Activated CD4-positive, alpha-beta T cell treated with anti-CD3 and anti-CD28 coated beads, Interleukin-2, amount 10 ng/mL, durations not matched to agents 24 days and 14 days (primary cell): ENCODE measurements at places on chromosomes 16 and 17. TPM values are rescaled to one million over a fixed set of nuclear protein-coding genes. Genes with fewer than 3 reads are reported as not detected.

DNA sequence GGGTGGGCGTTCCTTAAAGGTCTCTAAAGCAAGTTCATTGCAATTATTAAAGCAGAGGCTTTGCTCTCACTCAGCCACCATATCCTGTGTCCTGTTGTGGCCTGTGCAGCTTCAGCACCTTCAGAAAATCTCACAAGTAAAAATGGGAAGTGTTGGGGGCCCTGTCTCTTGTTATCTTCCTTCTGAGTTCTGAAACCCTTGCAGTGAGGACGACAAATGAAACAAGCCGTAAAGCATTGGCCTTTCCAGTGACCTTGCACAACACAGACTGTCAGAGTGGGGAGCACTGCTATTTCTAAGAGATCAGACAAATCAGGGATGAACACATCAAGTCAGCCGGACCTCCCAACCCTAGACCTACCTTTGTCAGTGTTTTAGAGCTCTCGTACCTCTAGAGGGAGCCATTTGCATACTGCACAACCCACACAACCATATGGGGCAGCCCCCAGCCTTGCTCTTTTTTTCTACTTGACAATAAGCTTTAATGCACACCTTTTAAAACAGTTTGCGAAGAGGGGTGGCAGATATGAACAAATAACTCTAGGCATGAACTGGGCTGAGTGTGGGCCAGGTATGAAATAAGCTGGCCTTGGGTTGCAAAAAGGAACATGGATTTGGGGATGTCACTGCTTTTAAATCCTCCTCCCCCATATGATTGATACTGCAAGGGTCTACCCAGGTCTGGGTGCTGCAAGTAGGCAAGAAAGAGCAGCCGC is 89.8 kb downstream of the KATNIP start:
- H3K27ac ChIP-seq = no peak overlapping the region
- H3K36me3 ChIP-seq = no peaks in the 10 kb centered on the region
- peaks cover 2% of the 10 kb centered on the region for H3K4me1 ChIP-seq
- peak; percentile 71 for DNase-seq
- no peak overlapping the region for H3K4me3 ChIP-seq

- DNase-seq = no peak
- H3K27ac ChIP-seq = no peak overlapping the region
- H3K4me3 ChIP-seq = no peak overlapping the region
- H3K4me1 ChIP-seq = peaks cover 4% of the 10 kb centered on the region
- no peaks in the 10 kb centered on the region for H3K36me3 ChIP-seq
- peaks cover 17% of the 10 kb centered on the region for H3K27me3 ChIP-seq
These were observed 612.1 kb upstream of the SALL1 start for GRCh38 chr16:51763072-51763661.

The KRT31 gene
- total RNA-seq = not detected in 2 replicates

- no peak for DNase-seq
- H3K4me1 ChIP-seq = peaks cover 6% of the 10 kb centered on the region
These were observed 85.3 kb upstream of the PLCG2 start for GRCh38 chr16:81693744-81694303.

- H3K27ac ChIP-seq = no peak overlapping the region
- peak; percentile 69 for DNase-seq
- no peaks in the 10 kb centered on the region for H3K27me3 ChIP-seq
- peaks cover 26% of the 10 kb centered on the region for H3K4me1 ChIP-seq
- no peak overlapping the region for H3K4me3 ChIP-seq
These were observed 12.0 kb downstream of the EEF2K start for GRCh38 chr16:22217890-22218730.

- H3K4me1 ChIP-seq = peaks cover 6% of the 10 kb centered on the region
- peaks cover 3% of the 10 kb centered on the region for H3K36me3 ChIP-seq
- no peak overlapping the region for H3K27ac ChIP-seq
- no peak overlapping the region for H3K4me3 ChIP-seq
- DNase-seq = no peak
- no peaks in the 10 kb centered on the region for H3K27me3 ChIP-seq
These were observed 32.5 kb downstream of the WIPF2 start for GRCh38 chr17:40251576-40251975.

GRCh38 chr17:73612031-73612472 is 32.2 kb downstream of the SDK2 start:
- no peaks in the 10 kb centered on the region for H3K36me3 ChIP-seq
- H3K27me3 ChIP-seq = no peaks in the 10 kb centered on the region
- no peak for DNase-seq

DNA sequence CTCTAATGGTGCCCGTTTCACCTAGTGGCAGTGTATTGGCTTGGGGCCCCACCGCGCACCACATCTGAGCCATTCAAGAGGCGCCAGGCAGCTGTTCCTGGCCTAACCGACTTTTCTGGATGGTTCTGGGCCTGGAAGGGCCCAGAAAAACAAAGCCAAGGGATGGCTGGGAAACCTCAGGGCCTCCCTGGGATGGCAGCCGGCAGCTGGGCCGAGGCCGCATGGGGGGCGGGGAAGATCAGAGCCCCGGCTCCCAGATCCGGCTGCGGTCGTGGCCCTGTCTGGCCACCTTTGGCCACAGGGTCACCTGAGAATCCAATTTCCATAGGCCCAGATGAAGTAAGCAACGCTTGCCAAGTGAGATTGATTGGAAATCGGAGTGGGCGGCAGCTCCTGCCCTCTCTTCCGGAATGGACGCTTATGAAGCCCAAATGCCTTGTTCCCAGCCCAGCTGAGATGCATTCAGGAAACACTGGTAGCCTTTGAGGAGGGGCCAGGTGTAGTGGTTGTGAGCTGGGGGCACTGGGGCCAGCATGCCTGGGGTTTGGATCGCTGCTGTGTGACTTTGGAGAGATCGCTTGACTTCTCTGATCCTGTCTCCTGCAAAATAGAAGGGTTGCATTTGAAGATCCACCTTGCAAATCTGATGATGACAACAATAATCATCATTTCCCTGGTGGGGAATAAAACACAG is 163.8 kb upstream of the GSE1 start:
- H3K4me1 ChIP-seq = peaks cover 3% of the 10 kb centered on the region
- no peak overlapping the region for H3K4me3 ChIP-seq
- H3K36me3 ChIP-seq = no peaks in the 10 kb centered on the region
- peaks cover 3% of the 10 kb centered on the region for H3K27me3 ChIP-seq
- no peak overlapping the region for H3K27ac ChIP-seq

The PRSS27 gene
- 1.8 and 2.0 TPM in 2 replicates for total RNA-seq

- H3K4me3 ChIP-seq = peak overlapping the region; percentile 86
- peak overlapping the region; percentile 70 for H3K27ac ChIP-seq
- peaks cover 26% of the 10 kb centered on the region for H3K27me3 ChIP-seq
- H3K36me3 ChIP-seq = no peaks in the 10 kb centered on the region
These were observed 23.2 kb upstream of the CRYM start for GRCh38 chr16:21301168-21301894.

DNA sequence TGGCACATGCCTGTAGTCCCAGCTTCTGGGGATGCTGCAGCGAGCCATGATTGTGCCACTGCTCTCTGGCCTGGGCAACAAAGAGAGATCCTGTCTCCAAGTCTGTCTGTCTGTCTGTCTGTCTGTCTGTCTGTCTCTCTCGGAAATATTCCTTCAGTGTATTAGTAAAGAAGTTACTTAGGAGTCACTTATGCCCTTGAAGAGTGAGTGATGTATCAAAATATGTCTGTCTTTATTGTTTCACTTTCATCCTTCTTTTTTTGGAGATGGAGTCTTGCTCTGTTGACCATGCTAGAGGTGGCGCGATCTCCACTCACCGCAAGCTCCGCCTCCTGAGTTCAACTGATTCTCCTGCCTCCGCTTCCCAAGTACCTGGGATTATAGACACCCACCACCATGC is 410.5 kb downstream of the WWOX start:
- no peak overlapping the region for H3K4me3 ChIP-seq
- no peaks in the 10 kb centered on the region for H3K4me1 ChIP-seq
- DNase-seq = no peak

The WWP2 gene
- total RNA-seq = 51.7 and 57.5 TPM in 2 replicates

DNA sequence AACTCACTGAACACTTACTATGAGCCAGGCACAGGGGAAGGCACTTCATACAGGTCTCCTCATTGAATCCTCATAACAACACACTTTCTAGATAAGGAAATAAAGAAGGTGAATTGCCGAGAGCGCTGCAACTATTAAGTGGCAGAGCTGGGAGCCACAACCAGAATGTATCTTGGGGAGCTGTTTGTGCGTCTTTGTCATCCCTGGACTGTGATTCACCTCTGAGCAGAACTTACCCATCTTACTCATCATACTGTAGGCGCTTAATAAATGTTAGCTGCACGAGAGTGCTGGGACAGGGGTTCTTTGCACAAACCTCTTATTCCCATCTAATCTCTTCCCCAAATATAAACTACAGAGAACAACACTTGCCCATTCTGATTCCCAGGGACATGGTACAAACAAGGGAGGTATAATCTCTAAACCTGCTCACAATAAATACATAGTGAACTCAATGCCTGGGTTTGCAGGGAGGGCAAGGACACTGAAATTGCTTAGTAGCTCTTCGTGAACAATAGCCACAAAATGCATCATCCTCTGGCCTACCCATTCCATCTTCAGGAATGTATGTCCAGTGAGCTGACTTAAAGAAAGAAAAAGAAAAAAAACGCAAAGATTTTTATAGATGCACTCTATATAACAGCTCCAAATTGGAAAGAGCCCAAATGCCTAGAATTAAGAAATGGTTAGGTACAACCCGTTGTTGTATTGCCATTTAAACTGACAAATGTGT is 43.0 kb downstream of the MYO18A start:
- no peak for DNase-seq
- peak overlapping the region; percentile 50 for H3K4me3 ChIP-seq
- peaks cover 12% of the 10 kb centered on the region for H3K36me3 ChIP-seq

The TEX14 gene
- 0.07 TPM in 2 replicates for total RNA-seq

DNA sequence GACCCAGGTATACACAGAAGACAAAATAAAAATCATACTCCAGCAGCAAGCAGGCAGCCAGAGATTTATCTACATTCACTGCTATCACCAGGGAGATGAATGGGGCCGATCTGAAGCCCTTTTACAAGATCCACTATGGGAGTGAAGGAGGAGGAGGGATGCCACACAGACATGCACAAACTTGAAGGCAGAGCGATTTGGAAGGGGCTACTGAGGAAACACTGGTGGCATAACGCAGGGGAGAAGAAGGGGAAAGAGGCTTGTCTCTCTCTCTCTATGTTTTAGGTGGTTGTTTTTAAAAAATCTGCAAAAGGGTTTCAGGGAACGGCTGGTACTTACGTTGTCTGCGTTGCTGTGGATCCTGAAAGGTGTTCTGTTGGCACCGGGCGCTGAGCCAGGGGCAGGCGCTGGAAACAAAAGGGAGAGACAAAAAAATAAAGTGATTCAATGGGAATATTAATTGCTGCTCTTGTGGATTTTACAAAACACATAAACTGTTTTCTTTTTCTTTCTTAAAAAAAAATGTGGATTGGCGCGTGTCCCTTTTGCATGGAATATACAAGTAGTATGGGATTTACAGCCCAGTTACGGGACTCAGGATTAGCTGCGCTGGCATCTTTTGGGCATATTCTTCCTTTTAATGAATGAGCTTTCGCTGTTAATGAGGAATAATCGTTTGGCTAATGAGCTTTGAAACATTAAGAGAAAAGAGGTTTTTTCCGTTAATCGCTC is 255.3 kb upstream of the PMFBP1 start:
- H3K4me3 ChIP-seq = no peak overlapping the region
- H3K4me1 ChIP-seq = no peaks in the 10 kb centered on the region
- no peaks in the 10 kb centered on the region for H3K27me3 ChIP-seq
- H3K36me3 ChIP-seq = no peaks in the 10 kb centered on the region

DNA sequence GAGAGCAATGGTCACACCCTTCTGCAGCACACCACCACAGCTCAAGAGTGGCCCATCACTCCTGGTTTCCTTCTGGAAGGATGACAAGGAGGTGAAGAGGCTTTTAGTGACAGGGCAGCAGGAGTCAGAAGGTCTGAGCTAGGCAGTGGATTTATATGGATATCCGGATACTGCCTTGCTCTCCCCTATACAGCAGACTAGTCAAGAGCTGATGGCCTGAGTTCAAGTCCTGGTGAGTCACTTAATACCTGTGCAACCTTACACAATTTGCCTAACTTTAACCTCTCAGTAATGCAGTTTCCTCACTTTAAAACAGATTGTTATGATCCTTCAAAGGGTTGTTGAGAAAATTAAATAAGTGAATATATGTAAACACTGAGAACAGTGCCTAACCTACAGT is 22.9 kb downstream of the MYO18A start:
- no peaks in the 10 kb centered on the region for H3K27me3 ChIP-seq
- no peak overlapping the region for H3K4me3 ChIP-seq
- H3K4me1 ChIP-seq = peaks cover 34% of the 10 kb centered on the region
- no peak for DNase-seq

DNA sequence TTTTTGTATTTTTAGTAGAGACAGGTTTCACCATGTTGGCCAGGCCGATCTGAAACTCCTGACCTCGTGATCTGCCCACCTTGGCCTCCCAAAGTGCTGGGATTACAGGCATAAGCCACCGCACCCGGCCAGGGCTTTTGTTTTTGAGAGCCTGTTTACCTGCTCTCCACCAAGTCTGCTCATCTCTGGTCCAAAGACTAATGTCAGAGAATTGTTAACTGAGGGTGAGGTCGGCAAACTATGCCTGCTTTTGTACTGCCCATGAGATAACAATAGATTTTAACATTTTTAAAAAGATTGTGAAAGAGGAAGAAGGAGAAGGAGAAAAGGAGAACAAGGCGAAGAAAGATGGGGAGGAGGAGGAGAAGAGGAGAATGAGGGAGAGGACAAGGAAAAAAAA is 26.0 kb downstream of the TMEM238L start:
- H3K4me1 ChIP-seq = no peaks in the 10 kb centered on the region
- H3K27ac ChIP-seq = no peak overlapping the region
- no peaks in the 10 kb centered on the region for H3K27me3 ChIP-seq
- DNase-seq = no peak

The NEK8 gene
- 5.5 and 6.1 TPM in 2 replicates for total RNA-seq

The ATP5PD gene
- total RNA-seq = 158 and 161 TPM in 2 replicates

The SOST gene
- total RNA-seq = not detected in 2 replicates

The PPL gene
- not detected in 2 replicates for total RNA-seq

DNA sequence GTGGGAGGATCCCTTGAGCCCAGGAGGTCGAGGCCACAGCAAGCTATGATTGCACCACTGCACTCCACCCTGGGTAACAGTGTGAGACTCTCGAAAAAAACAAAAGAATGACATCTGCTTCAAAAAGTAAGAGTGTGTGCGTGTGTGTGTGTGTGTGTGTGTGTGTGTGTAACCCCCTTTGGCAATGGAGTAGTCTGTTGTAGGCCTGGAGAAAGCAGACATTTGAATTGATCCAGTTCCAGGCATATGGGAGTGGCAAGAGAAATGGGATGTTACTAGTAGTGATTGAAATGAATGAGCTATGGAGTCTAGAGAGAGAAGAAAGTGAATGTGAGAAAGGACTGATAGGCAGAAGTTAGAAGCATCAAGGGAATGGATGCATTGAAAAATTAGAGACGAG is 9.9 kb downstream of the CASC3 start:
- H3K27ac ChIP-seq = peak overlapping the region; percentile 39

- no peak for DNase-seq
- H3K4me3 ChIP-seq = no peak overlapping the region
- H3K27ac ChIP-seq = no peak overlapping the region
- peaks cover 2% of the 10 kb centered on the region for H3K36me3 ChIP-seq
- no peaks in the 10 kb centered on the region for H3K27me3 ChIP-seq
These were observed 50.3 kb downstream of the C16orf95 start for GRCh38 chr16:87266846-87267245.

GRCh38 chr16:67543036-67543435 is 14.4 kb downstream of the RIPOR1 start:
- peaks cover 40% of the 10 kb centered on the region for H3K4me1 ChIP-seq
- no peak overlapping the region for H3K27ac ChIP-seq
- no peak overlapping the region for H3K4me3 ChIP-seq
- peaks cover 29% of the 10 kb centered on the region for H3K36me3 ChIP-seq
